ENCODE measurements at places on chromosomes 3 and 15.

- no peak for DNase-seq
Observed at GRCh38 chr3:121759541-121760202, 10.1 kb upstream of the GOLGB1 start.

DNA sequence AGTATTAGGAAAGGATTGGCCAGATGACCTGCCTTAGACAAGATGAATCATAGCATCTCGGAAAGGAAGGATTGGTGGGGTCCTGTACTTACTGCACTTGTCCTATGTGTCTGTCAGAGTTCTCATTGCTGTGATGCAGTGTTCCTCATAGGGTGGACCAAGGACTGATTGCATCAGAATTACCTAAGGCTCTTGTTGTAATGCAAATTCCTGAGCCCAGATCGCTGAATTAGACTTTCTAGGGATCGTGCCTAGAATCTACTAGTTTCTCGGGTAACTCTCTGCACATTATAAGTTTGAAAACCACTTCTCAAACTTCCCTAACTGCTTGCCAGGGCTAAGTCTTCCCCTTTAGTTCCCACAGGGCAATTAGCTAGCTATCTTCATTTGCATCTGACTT lies 74.9 kb upstream of the SKOR1 start:
- no peak for DNase-seq

DNA sequence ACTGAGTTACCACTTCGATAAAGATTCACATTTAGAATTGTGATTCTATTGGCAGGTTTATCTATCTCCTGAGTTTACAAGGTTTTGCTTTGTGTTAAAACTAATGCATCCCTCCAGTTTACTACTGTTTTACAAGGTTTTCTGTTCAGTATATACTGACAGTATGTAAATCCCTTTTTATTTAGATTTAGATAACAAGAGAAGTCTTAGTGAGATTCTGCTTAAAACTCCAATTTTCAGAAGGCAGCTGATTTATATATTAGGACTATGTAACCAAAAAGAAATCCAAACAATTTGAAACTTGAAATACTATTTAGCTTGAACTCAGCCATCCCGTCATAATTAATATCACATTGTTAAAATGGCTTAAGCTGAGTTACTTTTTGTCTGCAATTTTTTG lies 619.2 kb downstream of the NAALADL2 start:
- DNase-seq = no peak

DNA sequence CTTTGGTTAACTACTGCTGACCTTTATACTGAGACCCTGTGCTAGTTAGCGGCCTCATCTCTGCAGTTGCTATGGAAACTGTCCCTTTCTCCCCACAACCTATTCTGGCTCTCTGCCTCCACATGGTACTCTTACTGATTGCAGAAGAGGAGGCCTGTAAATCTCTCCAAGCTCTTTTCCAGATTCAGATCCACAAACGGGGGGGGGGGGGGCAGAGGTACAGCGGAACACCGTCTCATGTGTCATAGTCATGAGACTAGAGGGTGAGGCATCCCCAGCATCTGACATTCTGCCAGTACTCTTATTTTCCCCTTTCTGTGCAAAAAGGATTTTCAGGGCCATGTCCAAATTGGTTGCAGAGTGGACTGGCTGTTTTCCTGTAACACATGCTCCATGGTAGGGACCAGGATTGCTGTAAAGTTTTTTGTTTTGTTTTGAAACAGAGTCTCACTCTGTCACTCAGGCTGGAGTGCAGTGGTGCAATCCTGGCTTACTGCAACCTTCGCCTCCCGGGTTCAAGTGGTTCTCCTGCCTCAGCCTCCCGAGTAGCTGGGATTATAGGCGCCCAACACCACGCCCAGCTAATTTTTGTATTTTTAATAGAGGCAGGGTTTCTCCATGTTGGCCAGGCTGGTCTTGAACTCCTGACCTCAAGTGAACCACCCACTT lies 8.3 kb upstream of the MAP1A start:
- no peak for DNase-seq

GRCh38 chr3:97895216-97895615 lies 73.4 kb downstream of the CRYBG3 start:
- DNase-seq = no peak

DNA sequence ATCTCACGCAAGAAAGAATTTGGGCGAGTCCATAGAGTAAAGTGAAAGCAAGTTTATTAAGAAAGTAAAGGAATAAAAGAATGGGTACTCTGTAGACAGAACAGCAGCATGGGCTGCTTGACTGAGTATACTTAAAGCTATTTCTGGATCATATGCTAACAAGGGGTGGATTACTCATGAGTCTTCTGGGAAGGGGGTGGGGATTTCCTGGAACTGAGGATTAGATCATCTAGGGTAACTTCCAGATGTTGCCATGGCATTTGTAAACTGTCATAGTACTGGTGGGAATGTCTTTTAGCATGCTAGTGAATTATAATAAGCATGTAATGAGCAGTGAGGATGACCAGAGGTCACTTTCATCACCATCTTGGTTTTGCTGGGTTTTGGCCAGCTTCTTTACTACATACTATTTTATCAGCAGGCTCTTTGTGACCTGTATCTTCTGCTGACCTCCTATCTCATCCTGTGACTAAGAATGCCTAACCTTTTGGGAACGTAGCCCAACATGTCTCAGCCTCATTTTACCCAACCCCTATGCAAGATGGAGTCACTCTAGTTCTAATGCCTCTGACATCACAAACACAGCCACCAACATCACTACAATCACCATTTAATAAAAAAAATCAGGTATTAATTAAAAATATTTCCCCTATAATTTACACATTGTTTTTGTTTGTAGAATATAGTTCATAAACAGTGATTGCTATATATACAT lies 890.7 kb upstream of the EPHA6 start:
- DNase-seq = no peak

DNA sequence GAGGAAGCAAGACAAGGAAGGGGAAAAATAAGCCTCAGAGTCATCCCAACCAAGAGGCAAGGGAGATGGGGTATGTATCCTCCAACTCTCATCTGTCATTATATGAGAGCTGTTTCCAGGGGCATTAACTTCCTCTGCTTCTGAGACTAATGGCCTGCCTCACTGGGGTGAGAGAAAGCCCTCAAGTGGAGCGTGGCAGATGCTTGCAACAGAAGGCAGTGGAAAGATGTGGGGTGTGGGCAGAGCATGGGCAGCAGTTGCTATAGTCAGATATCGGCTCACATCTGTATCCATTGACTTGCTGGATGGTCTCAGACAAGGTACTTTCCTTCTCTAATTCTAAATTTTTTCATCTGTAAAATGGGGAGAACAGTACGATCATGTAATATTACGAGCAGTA lies 81.7 kb upstream of the PLCL2 start:
- no peak for DNase-seq

GRCh38 chr3:154421083-154421482 lies 8.9 kb downstream of the GPR149 start:
- DNase-seq = no peak

- no peak for DNase-seq
Observed at GRCh38 chr3:132228923-132229322, 88.3 kb upstream of the ACP3 start.

DNA sequence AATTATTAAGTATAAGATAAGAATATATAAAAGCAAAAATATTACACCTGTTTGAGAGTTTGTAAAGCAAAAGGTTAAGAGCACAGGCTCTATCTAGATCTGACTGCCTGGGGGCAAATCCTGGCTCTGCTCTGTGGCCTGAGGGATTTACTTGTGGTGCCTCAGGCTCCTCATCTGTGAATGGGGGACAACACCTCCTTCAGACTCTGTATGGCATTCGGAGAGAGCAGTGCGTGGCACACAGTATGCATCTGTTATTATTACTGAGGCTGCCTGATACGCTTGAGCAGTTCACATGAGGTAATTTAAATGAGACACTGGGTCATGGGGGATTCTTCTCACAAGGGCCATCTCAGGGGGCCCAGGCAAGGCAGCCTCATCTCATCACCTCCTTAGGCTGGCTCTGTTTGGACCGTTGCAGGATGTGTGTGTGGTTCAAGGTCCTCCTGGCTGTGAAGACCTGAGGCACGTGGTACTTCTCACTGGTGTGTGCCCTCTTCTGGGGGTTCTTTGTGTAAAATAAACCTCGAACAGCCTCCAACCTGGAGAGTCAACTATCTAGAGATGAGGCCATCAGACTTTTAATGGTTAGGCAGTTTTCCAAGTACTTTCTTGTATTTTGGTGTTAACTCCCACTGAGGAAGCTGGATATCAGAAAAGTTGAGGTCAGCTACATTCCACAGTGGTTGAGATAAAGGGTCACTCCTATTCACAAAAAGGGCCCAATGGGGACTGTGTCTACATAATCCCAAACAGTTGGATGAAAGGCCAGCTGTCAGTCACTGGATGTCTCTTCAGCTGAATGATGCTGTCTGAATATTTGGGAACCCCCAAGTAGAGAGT lies 9.0 kb downstream of the GNB5 start:
- DNase-seq = no peak

- no peak for DNase-seq
Observed at GRCh38 chr3:30871720-30872119, 22.7 kb downstream of the GADL1 start.

DNA sequence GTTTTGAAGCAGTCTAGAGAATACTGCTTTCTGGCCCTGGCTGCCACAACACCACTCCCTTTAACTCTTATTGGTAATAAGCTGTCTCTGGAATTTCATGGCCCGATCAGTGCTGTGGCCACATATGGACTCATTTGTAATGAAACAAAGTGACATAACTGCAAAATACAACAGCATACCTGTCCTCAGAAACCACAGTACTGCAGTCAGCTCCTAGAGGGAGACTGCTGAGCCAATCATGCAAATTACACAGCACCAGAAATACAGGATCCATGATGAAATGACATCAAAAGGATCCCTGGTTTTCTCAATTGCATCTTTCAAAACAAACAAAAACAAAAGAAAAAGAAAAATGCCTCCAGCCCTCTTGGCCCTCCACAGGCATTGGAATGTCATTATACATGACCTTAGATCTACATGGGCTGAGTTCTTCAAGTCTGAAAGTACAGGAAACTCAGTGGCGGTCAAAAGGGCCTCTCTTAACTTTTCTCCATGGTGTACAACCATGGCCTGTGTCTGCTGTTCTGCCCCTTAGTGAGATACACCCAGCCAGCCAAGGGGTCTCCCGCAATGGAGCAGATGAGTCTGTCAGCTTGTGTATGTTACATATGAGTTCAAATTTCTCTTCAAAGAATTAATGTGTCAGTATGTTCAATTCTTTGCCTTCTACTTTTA lies 24.9 kb upstream of the KBTBD12 start:
- peak; percentile 36 for DNase-seq

GRCh38 chr3:138942861-138943623 lies 3.9 kb downstream of the FOXL2 start:
- DNase-seq = no peak

DNA sequence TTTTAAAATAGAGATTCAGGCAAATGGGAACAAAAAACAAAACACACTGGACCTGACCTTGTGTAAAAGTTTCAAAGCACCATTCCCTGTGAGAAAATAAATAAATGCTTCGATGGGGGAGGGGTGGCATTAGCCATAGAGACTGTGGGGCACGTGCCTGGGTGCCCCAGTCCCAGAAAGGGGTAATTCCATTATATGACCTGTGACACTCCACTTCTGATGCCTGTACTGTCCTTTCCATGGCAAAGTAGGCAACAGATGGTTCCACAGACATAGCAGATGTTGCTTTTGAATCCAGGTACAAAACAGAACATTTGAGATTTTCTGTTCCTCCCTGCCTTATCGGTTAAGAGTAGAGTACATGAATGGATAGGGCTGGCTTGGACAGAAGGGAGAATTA lies 3.9 kb downstream of the PHLDB2 start:
- DNase-seq = no peak

- DNase-seq = no peak
Observed at GRCh38 chr3:144361002-144361401, 389.4 kb downstream of the DIPK2A start.

DNA sequence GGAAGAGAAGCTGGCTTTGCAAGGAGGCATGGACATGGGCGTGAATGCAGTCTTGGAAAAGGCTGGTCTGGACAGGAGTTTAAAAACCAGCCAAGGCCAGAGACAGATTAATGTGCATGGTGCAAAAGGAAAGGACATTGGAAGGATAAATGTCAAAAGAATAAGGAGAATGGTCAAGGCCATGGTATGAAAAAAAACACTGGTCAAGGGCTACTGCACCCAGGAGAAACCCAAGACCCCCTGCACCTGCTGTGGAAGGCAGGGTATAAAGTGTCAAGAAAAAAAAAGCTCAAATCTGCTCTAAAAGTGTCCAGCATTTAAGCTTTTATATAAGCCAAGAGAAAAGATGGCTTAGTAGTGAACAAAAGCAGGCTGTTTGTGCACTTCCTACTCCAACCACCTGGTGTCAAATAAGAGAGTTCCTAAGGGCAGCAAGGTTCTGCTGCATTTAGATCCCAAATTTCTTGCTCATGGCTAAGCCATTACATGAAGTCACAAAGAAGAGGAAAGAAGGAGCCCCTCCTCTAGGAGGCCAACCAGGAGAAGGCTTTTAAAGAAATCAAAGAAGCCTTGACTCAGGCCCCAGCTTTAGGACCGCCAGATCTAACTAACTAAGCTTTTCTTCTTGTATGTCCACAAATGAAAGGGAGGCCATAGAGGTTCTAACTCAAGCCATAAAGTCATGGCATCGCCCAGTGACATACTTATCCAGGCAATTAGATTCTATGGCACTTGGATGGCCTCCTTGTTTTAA lies 16.9 kb downstream of the CCR4 start:
- DNase-seq = no peak
